ENCODE measurements at places on chromosomes 6 and 20.

DNA sequence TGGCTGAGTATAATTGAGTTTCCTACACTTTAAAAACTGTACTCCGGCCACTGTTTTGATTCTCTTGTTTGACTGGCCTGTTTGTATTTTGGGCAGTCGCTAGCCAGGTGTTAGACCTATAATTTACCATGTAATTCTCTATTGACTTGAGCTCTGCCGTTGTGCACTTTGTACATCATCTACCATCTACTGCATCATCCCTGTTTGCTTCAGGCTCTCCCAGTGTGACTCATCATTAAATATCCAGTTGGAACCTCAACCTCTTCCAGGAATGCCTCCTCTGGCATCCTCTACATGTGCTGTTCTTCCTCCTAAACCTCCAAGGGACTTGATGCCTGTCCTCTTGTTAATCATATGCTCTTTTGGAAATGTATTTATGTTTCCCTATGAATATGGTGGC lies 72.3 kb downstream of the FARS2 start:
- no peak for DNase-seq

- DNase-seq = no peak
These were observed 845 bp downstream of the HLA-DPA1 start for GRCh38 chr6:33072508-33073100.

DNA sequence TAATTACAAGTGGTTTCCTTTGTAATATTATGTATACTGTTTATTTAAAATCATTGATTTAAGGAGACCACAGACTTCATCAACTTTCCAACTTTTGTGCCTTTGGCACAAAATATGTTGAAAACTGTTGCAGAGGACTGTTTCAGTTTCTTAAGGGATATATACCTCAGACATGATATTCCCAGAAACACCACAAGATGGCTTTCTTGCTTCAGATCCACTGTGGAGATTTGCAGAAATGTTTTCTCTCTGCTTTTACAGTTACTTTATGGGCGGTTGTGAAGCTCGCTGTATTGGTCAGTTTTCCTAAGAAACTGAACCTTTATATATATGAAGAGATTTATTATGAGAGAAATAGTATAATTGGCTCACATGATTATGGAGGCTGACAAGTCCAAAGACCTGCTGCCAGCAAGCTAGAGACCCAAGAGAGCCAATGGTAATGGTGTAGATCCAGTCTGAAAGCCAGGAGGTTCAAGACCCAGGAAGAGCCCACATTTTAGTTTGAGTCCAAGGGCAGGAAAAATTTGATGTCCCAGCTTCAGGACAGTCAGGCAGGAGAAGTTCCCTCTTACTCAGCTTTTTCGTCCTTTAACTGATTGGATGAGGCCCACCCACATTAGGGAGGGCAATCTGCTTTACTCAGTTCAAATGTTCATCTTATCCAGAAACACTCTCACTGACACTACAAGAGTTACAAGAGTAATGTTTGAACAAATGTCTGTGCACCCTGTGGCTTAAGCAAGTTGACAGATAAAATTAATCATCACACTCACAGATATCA lies 12.8 kb downstream of the ME1 start:
- no peak for DNase-seq

GRCh38 chr20:17171746-17172280 lies 55.0 kb upstream of the PCSK2 start:
- DNase-seq = no peak

DNA sequence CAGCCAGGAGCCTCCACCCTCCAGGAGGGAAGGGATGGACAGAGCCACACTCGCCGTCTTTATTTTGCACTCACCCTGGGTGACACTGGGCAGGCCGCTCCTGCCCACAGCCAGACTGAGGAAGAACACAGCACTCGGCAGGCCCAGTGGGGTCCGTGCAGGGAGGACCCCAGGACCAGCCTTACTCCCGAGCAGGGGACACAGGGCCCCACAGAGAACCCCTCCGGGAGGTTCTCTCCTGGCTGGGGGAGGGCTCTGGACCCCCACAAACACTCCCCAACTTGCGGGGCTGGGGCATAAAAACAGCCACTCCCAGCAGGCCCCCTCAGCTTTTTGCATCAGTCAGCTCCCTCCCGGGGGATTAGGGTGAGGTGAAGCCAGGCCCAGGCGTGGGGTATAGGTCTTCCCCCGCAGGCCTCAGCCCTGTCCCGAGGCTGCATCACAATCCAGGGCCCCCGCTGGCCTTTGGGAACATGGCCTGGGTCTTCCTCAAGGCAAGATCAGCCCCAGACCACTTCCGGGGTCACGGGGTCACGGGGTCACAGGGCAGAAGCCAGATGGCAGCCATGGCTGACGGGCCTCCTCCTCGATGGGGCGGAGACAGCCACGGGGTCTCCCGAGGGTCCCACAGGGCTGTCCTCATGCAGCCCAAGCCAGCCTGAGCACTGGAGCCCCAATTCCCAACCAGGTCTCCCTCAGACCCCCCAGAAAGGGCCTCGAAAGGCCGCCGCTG lies 3.2 kb downstream of the TNFRSF6B start:
- DNase-seq = no peak

DNA sequence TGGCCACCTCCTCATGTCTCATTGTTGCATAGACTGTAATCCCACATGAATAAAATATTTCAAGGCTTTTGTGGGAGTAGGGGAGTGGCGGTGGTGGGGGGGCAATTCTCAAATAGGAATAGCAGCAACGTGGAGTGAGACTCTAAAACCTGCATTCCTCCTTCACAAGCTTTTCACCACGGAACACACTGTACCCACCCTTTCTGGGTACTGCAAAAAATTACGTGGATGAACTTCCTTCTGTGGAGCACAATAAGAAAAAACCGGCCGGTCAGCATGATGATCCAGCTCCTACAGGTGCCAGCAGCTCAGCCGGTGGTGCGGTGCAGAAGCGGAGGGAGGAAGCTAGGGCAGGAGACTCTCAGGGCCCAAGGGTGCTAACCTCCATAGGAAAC lies 930 bp upstream of the RRAGD start:
- no peak for DNase-seq

DNA sequence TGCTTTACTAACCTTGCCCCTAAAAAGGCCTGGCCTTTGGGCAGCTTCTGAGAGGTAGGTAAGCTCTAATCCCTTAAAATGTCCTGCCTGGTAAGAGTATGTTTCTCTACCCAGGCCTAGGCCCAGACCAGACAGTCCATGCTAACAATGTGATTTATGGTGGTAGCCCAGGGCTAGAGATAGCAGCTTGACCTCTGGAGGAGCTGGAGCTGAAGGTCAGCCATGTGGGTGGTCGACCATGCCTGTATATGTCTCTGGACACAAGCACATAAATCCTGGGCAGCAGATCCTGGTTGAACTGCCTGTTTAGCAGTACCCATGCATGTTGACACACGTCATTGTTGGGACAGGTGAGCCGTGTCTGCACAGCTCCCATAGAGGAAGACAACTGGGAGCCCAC lies 62.1 kb upstream of the PHACTR1 start:
- DNase-seq = no peak

- DNase-seq = no peak
These were observed 60.8 kb downstream of the CD24 start for GRCh38 chr6:106913676-106914280.

GRCh38 chr6:79574630-79575225 lies 37.5 kb upstream of the LCA5 start:
- DNase-seq = no peak

DNA sequence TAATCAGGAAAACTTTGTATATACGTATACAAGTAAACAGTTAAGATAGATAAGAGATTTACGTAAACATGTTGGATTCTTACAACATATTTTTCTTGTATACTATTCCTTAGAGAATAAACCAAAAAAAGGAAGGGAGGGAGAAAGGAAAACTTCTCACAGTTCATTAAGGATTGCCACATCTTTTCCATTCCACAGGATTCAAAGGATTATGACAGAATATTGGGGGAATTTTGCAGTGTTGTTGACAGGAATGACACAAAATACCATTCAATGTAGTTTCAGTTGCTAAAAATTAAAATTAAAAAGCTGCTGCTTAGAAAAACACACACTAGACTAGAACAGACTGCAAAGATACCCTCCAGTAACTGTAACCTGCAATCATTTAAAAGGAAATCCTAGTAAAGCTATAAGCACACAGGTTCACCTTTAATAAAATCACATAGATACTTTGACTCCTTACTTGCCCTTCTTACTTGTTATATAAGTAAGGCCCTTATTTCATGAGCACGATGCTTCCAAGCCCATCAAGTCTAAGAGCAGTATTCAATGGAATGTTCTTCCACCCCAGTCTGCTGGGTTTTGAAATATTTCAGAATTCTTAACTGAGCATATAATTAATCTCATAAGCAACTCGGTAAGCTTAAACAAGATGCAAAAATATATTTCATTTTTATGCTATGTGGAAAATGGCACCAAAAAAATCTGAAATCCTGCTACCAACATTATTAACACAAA lies 107.8 kb downstream of the SMLR1 start:
- no peak for DNase-seq

- no peak for DNase-seq
These were observed 42.6 kb upstream of the NXT1 start for GRCh38 chr20:23308024-23308423.

DNA sequence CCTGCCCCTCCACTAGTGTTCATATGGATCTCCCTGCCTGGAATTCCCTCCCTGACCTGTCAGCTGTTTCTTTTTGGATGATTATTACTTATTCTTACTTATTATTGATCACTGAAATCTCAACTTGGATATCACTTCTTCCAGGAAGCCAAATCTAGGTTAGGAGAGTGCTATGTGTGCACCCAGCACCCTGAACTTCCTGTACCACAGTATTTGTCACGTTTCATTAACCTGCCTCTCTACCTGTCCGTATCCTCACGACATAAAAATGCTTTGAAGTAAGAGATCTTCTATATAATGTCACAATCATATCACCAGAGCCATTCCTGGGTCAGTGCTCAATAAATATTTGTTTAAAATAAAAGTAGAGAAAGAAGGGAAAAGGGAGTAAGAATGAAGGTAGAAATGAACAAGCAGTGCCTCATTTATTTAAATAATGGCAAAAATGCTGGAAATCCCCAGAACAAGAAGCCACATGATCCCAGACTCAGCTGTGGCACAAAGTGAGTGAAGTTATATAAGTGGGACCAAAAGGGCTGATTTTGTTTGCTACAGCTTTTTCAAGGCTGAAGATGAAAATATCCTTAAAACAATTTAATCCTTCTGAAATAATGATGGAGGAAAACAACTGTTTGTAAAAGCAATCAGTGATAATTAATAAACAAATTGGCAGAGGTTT lies 88.0 kb upstream of the MANEA start:
- DNase-seq = no peak

DNA sequence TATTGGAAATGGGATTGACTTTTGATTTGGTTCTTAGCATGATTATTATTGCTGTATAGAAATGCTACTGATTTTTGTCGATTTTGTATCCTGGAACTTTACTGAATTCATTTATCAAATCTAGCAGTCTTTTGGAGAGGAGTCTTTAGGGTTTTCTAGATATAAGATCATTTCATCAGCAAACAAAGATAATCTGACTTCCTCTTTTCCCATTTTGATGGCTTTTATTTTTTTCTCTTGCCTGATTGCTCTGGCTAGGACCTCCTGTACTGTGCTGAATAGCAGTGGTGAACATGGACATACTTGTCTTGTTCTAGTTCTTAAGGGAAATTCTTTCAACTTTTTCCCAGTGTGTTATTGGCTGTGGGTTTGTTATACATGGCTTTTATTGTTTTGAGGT lies 64.6 kb downstream of the ZC2HC1B start:
- DNase-seq = no peak

- no peak for DNase-seq
These were observed 20.2 kb upstream of the HLA-DOA start for GRCh38 chr6:33029328-33030184.

DNA sequence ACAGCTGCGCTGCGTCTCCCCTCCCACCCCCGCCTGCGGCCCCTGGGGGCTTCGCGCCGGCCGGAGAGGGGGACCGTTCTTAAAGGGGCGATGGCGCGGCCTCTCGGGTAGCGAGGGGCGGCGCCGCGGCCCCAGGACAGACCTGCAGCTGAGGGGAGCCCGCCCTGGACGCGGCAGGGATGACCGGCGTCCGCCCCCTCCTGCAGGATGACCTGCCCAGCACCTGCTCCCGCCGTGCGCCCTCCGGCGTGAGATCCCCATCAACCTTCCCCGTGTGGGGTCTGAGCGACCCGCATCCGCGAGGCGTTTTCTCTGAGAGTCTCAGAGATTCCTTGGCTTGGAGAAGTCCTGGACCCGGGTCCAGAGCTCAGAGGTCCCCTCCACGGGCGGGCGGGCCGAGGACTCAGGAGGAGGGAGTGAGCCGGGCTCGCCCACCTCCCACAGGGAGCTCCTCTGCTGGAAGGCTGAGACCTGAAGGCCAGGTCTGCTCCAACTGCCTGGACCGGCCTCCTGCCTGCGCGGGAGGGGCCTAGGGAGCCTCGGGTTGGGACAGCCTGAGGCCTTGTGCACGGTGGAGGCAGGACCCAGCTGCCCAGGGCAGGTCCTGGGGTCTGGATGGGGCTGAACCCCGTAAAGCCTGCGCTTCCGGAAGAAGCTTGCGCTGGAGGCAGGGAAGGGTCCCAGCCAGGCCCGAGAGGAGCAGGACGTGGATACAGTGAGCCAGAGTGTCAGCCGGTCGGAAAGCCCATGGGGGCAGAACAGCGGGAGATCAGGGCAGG lies 532 bp upstream of the NKAIN4 start:
- DNase-seq = no peak

GRCh38 chr6:89637960-89638319 lies 607 bp downstream of the LYRM2 start:
- DNase-seq = peak; percentile 54

DNA sequence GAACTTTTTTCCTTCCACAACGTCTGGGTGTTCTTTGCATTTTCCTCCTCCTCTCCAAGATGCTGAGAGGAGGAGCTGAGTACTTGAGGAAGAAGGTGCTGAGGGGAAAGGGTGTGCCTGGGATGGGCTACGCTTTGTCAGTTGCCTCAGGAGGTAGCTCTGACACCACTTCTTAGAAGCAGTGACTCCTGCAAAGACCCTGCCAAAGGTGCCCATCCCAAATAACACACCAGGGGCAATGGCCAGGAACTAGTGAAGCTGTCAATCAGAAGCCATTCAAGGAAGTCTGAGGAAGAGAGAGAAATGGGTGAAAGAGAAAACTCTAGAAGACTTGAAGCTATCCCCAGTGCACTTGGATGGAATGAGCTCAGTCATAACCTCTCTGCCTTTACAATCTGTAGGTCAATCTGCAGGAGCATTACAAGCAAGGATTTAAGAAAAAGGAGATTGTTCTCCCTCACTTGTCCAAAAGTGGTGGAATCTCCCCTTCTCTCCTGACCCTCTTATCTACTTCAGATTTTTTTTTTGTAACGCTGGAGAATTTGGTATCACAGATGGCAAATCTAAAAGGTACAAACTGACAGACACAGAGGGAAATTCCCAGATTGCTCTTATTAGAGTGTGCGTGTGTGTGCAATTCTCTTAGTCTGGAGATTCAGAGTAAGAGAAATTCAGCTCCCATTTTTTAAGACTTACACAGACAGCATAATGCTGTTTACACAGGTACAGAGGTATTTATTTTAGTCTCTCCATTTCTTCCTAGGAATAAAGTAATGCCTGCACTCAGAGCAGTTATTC lies 242.6 kb downstream of the GMPR start:
- DNase-seq = no peak

All from upper lobe of right lung (tissue), 1 donor.